ENCODE measurements at places on chromosomes 2 and 18.
A peak's percentile ranks its signal among the peaks of the same experiment; 100 is the strongest.

DNA sequence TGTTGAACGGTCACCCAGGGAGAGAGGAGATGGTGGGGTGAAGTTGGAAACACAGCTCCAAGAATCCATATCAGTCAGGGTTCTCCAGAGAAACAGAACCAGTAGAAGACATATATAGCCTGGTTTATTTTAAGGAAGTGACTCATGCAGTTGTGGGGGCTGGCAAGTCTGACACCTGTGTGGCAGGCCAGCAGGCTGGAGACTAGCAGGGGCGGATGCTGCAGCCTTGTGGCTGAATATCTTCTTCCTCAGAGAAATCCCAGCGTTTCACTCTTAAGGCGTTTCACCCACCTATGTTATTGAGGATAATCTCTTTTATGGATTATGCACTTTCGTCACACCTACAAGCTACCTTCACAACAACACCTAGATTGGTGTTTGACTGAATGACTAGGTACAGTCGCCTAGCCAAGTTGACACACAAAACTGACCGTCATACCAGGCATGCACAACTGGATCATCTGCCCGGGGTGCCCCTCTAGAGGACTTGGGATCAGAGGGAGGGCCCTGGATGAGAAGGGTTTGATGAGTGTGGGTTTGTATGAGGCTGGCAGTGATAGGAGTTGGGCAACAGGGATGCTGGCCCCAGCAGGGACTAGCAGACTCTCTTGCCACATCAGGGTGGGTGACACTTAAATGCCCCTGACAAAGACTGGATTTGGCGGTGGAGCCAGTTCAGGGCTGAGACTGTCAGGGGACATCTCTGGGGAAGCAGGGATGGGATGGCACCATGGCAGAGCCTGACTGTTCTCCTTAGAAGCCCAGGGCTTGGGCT lies 23.4 kb downstream of the MROH2A start:
- DNase-seq, result peak; percentile 17
- no peak overlapping the region for H3K27ac ChIP-seq
- H3K36me3 ChIP-seq, result no peaks in the 10 kb centered on the region
- H3K4me1 ChIP-seq, result peaks cover 4% of the 10 kb centered on the region

DNA sequence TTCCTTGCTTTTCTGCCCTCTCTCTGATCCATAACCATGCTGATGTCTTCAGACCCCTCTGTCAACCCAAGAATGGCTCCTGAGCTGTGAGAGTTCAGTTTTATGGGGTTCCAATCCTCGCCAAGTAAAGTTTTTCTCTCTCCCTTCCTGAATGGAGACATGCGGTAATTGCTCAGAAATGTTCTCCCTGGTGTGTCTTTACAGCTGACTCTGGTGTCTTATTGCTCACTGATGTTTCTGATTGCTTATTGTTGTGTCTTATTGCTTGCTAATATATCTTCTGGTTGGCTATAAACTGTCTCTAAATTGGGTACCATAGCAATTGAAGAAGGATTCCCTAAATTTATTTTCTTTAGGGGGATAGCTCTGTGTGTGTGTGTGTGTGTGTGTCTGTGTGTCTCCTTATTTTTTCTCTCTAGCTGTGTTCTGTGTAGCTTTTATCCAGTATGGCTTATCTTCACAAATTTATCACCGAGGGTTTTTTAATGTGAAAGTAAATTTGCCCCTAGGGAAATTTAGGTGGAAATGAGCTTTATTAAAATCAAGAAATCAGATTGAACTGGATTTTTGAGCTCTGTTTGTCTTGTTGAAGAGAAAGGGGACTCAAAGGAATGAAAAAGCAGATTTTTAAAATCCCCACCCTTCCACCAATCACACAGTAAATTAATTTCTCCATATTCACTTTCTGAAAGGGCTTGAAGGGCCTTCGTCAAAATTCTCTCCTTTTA lies 19.5 kb downstream of the MGAT5 start:
- peaks cover 5% of the 10 kb centered on the region for H3K4me1 ChIP-seq
- H3K4me3 ChIP-seq, result no peak overlapping the region
- H3K27ac ChIP-seq, result no peak overlapping the region
- DNase-seq, result no peak
- H3K36me3 ChIP-seq, result peaks cover 24% of the 10 kb centered on the region
- H3K27me3 ChIP-seq, result no peaks in the 10 kb centered on the region

- no peaks in the 10 kb centered on the region for H3K36me3 ChIP-seq
Measured at GRCh38 chr18:600107-600506, 3.3 kb downstream of the CLUL1 start.

DNA sequence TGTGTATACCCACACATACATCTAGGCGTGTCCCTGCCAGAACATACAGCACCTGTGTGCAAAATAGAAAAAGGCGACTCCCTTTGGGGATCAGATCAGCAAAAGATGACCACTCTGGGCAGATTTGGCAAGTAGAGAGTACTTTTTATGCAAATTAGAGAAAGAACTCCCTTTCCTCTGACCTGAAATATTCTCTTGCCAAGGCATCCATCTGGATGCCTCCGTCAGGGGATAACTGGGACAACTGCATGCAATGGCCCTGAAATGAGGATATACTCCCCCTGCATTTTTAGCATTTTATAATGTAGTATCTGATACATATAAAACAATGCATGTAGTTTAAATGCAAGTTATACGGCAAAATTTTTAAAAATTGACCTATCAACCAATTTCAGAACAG lies 247.7 kb downstream of the ICOS start:
- DNase-seq, result no peak
- H3K4me1 ChIP-seq, result peaks cover 7% of the 10 kb centered on the region
- no peaks in the 10 kb centered on the region for H3K36me3 ChIP-seq
- H3K4me3 ChIP-seq, result no peak overlapping the region

DNA sequence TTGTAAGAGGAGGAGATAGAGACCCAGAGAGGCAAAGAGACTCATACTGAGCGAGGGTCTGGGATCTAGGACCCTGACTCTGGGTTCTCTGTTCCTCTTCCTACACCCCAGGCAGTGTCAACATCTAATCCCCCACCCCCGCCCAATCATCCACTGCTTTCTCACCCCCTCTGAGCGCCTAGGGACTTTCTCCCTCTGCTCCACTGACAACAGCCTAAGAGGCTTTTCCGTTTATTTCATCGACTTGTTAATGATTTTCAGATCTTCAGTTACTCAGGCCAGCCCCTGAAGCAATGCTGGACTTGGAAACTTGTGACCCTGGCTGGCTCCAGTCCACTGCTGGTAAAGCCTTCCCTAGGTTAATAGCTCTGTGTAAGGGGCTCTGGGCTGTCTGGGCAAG lies 65.1 kb downstream of the TFCP2L1 start:
- H3K36me3 ChIP-seq, result no peaks in the 10 kb centered on the region
- no peak for DNase-seq
- H3K4me3 ChIP-seq, result no peak overlapping the region
- peaks cover 3% of the 10 kb centered on the region for H3K27me3 ChIP-seq

GRCh38 chr2:190812506-190813294 lies 67.9 kb upstream of the GLS start:
- no peak for DNase-seq
- H3K4me1 ChIP-seq, result peaks cover 2% of the 10 kb centered on the region
- H3K27me3 ChIP-seq, result no peaks in the 10 kb centered on the region
- H3K4me3 ChIP-seq, result no peak overlapping the region

- peak; percentile 39 for DNase-seq
- H3K27me3 ChIP-seq, result no peaks in the 10 kb centered on the region
- peak overlapping the region; percentile 92 for H3K27ac ChIP-seq
- peak overlapping the region; percentile 53 for H3K4me3 ChIP-seq
- H3K4me1 ChIP-seq, result peaks cover 47% of the 10 kb centered on the region
Measured at GRCh38 chr2:102367331-102367971, 11.9 kb downstream of the IL18R1 start.

DNA sequence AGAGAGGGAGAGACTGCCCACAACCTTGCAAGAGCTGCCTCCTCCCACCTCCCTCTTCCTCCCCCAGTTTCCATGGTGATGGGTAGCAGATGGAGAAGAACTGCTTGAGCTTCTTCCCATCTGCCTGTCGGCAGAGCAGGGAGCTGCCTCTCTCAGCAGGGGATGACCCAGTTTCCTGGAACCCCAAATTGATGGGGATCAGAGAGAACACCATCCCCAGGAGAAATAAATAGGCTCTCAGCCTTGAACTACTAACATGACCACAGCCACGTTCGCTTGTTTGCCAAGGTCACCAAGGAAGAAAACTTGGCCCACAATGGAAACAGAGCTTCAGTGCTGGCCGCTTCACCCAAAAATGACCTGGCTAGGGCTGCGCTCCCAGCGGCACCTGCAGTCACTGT lies 82.2 kb downstream of the ADD2 start:
- no peak for DNase-seq
- peaks cover 4% of the 10 kb centered on the region for H3K27me3 ChIP-seq
- H3K4me3 ChIP-seq, result no peak overlapping the region
- no peak overlapping the region for H3K27ac ChIP-seq
- no peaks in the 10 kb centered on the region for H3K36me3 ChIP-seq

- peaks cover 14% of the 10 kb centered on the region for H3K27me3 ChIP-seq
- no peak overlapping the region for H3K27ac ChIP-seq
- H3K4me3 ChIP-seq, result no peak overlapping the region
- no peaks in the 10 kb centered on the region for H3K36me3 ChIP-seq
Measured at GRCh38 chr18:54233228-54233625, 8.8 kb upstream of the MBD2 start.

GRCh38 chr18:45248240-45248903 lies 366.9 kb upstream of the SLC14A2 start:
- H3K4me3 ChIP-seq, result no peak overlapping the region
- H3K27ac ChIP-seq, result no peak overlapping the region
- H3K27me3 ChIP-seq, result peaks cover 9% of the 10 kb centered on the region
- no peaks in the 10 kb centered on the region for H3K4me1 ChIP-seq
- no peaks in the 10 kb centered on the region for H3K36me3 ChIP-seq

- peaks cover 39% of the 10 kb centered on the region for H3K27me3 ChIP-seq
- no peaks in the 10 kb centered on the region for H3K36me3 ChIP-seq
- no peak overlapping the region for H3K27ac ChIP-seq
- H3K4me3 ChIP-seq, result no peak overlapping the region
Measured at GRCh38 chr2:131035826-131036231, 57.4 kb downstream of the FAM168B start.

GRCh38 chr2:120861191-120861575 lies 125.5 kb downstream of the GLI2 start:
- peaks cover 3% of the 10 kb centered on the region for H3K27me3 ChIP-seq
- no peaks in the 10 kb centered on the region for H3K36me3 ChIP-seq
- no peaks in the 10 kb centered on the region for H3K4me1 ChIP-seq
- no peak for DNase-seq

DNA sequence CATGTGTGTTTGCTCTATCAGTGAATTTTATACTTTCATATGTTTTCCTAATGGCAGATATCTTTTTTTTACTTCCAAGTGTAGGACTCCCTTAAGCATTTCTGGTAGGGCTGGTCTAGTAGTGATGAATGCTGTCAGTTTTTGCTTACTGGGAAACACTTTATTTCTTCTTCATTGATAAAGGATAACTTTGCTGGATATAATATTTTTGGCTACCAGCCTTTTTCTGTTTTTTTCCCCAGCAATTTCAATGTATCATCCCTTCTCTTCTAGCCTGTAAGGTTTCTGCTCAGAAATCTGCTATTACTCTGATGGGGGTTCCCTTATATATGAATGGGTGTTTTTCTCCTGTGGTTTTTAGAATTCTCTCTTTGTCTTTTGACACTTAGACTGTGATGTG lies 980.6 kb upstream of the PIK3C3 start:
- no peak overlapping the region for H3K27ac ChIP-seq
- no peaks in the 10 kb centered on the region for H3K36me3 ChIP-seq
- no peaks in the 10 kb centered on the region for H3K4me1 ChIP-seq
- H3K4me3 ChIP-seq, result no peak overlapping the region
- DNase-seq, result no peak
- no peaks in the 10 kb centered on the region for H3K27me3 ChIP-seq

DNA sequence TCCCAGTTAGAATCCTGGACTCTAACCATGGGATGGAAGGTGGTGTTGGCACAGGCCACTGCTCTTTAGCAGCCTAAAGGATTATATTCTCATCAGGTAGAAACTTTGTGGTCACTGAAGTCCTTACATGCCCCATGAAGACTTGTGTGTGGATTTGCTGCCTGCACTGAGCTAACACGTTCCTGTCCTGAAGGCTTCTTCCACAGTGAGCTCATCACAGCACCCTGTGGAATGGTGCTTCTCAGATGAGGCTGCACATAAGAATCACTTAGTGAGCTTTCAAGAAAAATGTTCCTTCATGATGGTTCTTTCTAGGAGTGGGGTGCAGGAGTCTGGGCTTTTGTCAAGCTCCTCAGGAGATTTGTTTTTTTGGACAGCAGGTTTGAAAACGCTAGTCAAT lies 26.8 kb downstream of the STAMBP start:
- peaks cover 19% of the 10 kb centered on the region for H3K36me3 ChIP-seq
- H3K4me1 ChIP-seq, result peaks cover 18% of the 10 kb centered on the region
- no peak for DNase-seq
- no peak overlapping the region for H3K27ac ChIP-seq

DNA sequence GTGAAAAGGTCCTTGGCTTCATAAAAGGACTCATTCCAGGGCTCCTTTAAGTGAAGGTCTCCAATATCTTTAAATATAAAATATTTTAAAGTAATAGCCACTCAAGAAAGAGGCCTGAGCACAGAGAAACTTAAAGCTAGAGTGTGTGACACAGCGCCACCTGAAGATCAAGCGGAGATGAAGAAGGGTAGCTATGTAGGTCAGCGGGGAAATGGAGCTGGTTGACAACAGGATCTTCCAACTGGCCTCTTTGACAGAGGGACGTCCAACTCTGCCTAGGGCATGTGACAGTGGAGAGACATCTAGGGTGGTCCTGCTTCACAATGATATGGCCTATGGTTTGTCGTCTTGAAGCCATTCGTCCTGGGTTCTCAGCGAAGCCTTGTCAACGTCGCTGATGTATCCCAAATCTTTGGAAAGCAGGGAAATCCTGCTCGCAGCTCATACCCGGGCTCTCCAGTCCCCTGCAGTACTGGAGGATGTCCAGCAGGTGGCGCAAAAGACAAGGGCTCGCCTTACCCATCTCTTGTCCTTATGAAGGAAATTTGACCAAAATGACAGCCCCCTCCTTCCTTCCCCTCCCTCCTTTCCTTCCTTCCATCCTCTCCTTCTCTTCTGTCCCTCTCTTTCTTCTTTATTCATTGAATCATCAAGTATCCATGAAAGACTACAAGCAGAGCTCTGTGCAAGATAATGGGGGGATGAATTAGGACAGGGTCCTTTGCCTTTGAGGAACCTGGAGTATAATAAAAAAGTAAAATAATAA lies 59.6 kb downstream of the LONRF2 start:
- no peaks in the 10 kb centered on the region for H3K27me3 ChIP-seq
- H3K4me3 ChIP-seq, result no peak overlapping the region
- H3K36me3 ChIP-seq, result no peaks in the 10 kb centered on the region
- DNase-seq, result peak; percentile 60
- H3K4me1 ChIP-seq, result no peaks in the 10 kb centered on the region

- H3K4me3 ChIP-seq, result no peak overlapping the region
- H3K4me1 ChIP-seq, result peaks cover 35% of the 10 kb centered on the region
- no peak for DNase-seq
- H3K36me3 ChIP-seq, result no peaks in the 10 kb centered on the region
- peaks cover 13% of the 10 kb centered on the region for H3K27me3 ChIP-seq
- H3K27ac ChIP-seq, result no peak overlapping the region
Measured at GRCh38 chr2:127401757-127402695, 14.3 kb upstream of the MAP3K2 start.

GRCh38 chr2:30694286-30695055 lies 112.8 kb downstream of the CAPN13 start:
- H3K36me3 ChIP-seq, result no peaks in the 10 kb centered on the region
- no peak for DNase-seq
- H3K27ac ChIP-seq, result no peak overlapping the region
- H3K4me1 ChIP-seq, result no peaks in the 10 kb centered on the region
- no peak overlapping the region for H3K4me3 ChIP-seq
- peaks cover 3% of the 10 kb centered on the region for H3K27me3 ChIP-seq
